ENCODE measurements at places on chromosomes 16 and 17.

GRCh38 chr17:6157716-6158115, 87.5 kb downstream of the WSCD1 start:
- DNase-seq: no peak

DNA sequence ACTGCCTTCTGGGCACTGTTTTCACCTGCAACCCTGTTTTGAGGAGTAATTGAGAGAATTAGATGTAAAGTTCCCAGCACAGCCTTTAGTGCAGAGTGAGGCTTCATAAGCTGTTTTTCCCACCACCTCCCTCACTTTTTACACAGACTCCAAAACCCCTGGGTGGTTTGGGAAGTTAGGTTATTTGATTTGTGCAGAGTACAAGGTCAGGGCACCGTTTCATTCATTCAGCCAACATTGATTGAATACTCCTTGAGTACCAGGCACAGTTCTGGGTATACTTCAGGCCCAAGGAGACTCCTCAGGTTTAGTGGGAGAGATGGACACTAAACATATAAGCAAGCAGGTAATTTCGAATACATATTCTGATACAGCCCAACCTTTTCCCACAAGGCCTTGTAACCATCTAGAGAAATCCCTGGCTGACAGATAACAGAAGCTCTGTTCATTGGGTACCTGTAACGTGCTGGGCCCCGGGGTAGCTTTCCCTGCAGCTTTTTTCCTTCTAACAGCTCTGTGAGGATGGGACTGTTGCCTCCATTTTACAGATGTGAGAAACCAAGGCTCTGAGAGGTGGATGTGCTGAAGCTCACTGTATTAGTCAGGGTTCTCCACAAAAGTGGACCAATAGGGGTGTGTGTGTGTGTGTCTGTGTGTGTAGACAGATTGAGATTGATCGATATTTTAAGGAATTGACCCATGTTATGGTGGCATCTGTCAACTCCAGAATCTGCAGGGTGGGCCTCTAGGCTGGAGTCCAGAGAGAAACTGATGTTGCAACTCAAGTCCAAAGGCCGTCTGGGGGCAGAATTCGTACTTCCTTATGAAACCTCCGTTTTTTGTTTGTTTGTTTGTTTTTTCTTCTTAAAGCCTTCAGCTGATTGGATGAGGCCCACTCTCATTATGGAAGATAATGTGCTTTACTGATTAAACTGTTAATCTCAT, 234.7 kb downstream of the SNX29 start:
- peak; percentile 48 for DNase-seq

- no peak for DNase-seq
Observed at GRCh38 chr16:20268409-20268808, 58.9 kb downstream of the GP2 start.

GRCh38 chr17:21113049-21113690, 13.6 kb upstream of the DHRS7B start:
- DNase-seq: no peak

DNA sequence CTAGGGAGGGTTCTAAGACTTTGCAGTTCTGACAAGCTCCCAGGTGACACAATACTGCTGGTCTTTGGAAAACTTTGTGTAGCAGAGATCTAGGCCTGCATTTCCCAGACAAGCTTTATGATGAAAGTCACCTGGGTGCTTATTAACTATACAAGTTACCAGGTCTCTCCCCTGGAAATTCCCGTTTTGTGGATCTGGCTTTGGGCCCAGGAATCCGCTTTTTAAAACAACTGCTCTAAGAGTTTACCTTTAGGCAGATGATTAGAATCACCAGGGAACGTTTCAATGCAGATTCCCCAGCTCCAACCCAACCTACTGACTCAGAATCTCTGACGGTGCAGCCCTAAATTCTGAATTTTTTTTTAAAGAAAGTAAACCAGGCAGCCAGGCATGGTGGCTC, 36.3 kb downstream of the MYH3 start:
- no peak for DNase-seq

- no peak for DNase-seq
Observed at GRCh38 chr17:72193391-72194106, 72.7 kb downstream of the SOX9 start.

GRCh38 chr16:84782846-84783245, 36.9 kb upstream of the CRISPLD2 start:
- no peak for DNase-seq

- peak; percentile 26 for DNase-seq
Observed at GRCh38 chr16:55044201-55044975, 113.7 kb downstream of the IRX5 start.

- DNase-seq: no peak
Observed at GRCh38 chr17:39145143-39145542, 6.3 kb downstream of the PLXDC1 start.

DNA sequence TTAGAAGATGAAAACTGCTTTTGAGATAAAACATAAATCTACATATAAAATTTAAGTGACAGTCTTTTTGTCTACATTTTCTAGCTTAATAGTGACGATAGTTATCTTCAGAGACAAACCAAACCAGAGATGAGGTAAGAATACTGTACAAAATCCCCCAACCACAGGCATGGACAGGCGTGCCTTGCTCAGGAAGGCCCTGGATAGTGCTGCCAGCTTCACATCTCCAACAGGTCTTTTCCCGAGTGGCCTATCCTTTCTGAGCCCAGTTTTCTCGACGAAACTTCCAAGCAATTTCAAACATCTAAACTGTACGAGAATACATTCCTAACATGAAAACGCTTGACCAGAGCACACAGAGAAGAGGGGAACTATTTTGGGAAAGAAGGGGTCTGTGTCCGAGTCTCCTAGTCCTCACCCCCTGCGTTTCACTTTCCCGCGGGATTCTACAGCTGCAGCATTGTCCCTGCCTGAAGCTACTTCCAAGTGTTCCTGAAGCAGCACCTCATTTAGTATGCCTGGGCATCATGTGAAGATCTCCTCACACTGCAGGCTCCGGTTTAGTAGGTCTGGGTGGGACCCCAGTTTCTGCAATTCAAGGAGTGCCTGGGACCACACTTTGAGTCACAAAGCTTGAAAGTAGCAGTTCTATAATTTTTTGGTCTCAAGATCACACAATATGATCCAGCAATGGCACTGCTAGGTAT, 37.8 kb downstream of the GNA13 start:
- DNase-seq: no peak

DNA sequence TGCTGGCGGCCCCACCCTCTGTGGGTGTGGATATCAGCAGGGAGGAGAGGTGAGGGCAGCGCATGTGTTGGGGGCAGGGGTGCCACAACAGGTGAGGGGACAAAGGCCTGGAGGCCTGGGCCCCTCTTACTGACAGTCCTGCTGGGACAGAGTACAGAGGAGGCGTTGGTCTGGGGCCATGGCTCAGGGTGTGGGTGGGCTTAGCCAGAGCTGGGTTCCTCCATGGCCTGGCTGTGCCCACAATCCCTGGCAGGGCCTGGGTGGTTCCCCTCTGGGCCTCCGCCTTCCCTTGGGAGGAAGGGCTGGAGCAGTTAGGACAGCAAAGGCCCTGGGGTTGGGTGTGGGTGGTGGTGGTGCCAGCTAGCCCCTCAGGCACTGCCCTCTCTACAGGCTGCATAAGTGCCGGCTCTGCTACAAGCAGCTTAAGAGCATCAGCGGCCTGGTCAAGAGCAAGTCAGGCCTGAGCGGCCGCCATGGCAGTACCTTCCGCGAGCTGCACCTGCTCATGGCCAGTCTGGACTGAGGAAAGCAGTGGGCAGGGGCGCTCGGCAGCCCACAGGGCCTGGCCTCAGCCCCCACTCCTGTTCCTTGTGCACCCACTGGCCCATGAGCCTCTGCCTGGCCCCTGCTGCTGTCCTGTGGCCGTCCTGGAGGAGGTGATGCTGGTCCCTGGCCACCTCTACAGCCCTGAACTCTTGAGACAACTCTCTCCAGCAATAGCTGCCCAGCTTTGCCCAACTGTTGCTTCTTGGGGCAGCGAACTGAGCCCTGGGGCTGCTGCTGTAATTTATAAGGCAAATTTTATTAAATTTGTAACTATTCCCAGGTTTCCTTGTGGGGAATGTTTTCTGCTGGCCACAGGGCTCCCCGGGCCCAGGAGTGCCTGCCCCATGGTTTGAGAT, 21.1 kb downstream of the KATNB1 start:
- DNase-seq: no peak

- DNase-seq: no peak
Observed at GRCh38 chr17:1792495-1793446, 30.9 kb downstream of the SERPINF1 start.

- DNase-seq: no peak
Observed at GRCh38 chr17:39953471-39953888, 9.3 kb upstream of the GSDMA start.

- no peak for DNase-seq
Observed at GRCh38 chr16:27597361-27597760, 47.4 kb downstream of the KATNIP start.

DNA sequence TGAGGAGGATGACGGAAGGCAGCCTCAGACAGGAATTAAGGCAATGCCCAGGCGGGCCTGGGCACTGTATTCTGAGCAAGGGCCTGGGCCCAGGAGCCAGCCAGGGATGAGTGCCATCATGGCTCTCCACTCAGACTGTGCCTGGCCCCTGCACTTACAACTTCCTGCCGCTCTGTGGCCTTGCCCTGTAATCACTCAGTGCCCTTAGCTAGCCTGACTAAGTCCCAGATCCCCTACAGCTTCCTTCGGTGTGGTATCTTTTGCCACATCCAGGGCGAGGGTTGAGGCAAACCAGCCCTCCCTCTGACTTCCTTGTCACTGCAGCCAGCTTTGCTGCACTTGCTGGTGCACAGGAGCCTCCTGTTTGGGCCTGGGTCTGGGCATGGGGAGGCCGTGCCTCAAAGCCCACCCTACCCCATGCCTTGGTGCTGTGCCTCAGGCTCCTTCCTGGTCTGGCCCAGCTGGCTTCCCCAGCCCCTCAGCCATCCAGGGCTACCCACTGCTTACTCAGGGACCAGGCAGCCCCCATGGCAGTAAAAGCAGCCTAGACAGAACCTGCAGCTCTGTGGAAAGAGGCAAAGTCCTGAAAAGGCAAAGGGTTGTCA, 9.3 kb downstream of the SLC46A1 start:
- no peak for DNase-seq

- DNase-seq: no peak
Observed at GRCh38 chr17:12790249-12791106, 1.2 kb downstream of the ARHGAP44 start.

DNA sequence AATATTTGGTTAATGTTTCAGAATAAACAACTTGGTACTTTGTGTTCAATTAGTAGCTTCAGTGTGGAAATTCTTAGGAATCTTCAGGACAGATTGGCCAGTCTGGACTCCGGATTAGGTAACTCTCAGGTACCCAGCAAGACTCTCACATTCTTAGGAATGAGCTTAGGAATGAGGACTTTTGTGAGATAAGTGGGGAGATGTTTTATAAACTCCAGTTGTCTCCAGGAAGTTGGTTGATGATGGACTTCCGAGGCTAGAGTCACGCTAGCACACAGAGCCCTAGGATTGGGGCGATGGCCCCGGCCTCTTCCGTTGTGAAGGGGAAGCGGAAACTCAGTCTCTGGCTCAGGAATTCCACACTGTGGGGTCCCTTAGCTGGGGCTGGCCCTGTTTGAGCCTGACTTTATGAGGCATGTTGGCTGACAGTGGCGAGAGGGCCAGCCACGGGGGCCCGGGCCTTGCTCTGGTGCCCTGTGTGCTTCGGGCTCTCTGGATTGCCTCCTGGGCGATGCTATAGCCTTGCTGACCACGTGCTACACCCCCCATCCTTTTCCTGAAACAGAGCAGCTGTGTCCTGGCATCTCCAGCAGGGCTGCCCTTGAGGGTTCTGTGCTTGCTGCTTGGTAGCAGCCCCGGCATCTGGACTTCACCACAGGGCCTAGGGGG, 32.4 kb downstream of the RAB11FIP3 start:
- DNase-seq: no peak

DNA sequence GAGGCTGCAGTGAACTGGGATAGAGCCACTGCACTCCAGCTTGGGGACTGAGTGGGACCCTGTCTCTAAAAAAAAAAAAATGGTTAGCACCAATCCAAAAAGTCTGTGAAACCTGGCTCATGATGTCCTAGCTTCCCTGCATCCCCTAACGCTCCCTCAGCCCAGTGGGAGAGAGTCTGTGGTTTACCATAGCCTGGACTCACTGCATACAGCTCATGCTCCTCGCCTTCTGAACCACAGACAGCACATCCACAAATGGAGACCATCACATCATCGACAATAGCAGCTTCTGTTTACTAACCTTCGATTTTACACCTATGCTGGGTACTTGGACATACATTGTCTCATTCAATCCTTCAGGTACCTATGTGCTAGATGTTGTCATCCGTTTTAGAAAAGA, 43.6 kb downstream of the NLRC5 start:
- no peak for DNase-seq

DNA sequence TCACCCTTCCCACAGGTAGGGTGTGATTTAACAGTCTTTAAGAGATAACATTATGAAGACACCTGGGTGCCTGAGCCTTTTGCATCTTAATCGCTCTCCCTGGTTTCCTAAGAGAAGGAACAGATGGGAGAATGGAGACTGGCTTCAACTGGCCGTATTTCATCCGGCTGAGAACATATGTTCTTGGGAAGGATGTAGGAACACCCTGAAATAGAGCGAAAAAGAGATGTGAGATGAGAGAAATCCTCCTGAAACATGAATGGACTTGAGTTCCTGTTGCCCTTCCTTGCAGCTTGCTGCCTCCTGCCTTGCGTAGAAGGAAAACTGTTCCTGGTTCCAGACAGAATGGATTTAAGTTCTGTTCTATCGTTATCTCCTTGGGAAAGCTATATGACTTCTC, 385.4 kb upstream of the RBFOX1 start:
- DNase-seq: no peak

GRCh38 chr16:84759061-84759460, 59.3 kb downstream of the USP10 start:
- DNase-seq: no peak

- DNase-seq: no peak
Observed at GRCh38 chr17:68835071-68835470, 120.1 kb downstream of the ABCA8 start.

DNA sequence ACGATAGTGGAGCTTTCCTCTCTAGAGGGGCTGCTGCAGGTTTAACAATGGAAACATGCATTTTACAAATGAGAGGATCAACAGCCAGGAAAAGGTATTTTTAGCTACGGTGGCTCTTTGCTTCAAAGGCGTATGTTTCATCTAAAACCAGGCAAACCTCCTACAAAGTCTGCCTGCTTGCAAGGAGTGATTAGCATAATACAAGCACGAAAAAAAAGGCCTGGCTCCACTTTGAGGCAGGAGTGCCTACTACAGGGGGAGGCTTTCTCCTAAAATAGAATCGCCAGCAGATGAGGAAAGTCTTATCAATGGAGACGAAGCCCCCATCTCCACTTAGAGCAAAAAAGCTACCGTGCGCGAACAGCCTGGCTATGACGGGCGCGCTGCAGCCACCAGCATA, 27.1 kb upstream of the MTSS2 start:
- no peak for DNase-seq

- DNase-seq: no peak
Observed at GRCh38 chr16:25841761-25842160, 150.0 kb downstream of the HS3ST4 start.

- DNase-seq: peak; percentile 82
Observed at GRCh38 chr17:74457146-74457819, 9.2 kb upstream of the CD300A start.

All from liver (tissue), 10 donors.